ENCODE measurements at places on chromosomes 5 and 9.
A peak's percentile ranks its signal among the peaks of the same experiment; 100 is the strongest.

GRCh38 chr5:54457094-54457862, 1.8 kb downstream of the HSPB3 start:
- no peak for DNase-seq

- no peak for DNase-seq
Measured at GRCh38 chr5:71939452-71940230, 167.6 kb upstream of the MAP1B start.

DNA sequence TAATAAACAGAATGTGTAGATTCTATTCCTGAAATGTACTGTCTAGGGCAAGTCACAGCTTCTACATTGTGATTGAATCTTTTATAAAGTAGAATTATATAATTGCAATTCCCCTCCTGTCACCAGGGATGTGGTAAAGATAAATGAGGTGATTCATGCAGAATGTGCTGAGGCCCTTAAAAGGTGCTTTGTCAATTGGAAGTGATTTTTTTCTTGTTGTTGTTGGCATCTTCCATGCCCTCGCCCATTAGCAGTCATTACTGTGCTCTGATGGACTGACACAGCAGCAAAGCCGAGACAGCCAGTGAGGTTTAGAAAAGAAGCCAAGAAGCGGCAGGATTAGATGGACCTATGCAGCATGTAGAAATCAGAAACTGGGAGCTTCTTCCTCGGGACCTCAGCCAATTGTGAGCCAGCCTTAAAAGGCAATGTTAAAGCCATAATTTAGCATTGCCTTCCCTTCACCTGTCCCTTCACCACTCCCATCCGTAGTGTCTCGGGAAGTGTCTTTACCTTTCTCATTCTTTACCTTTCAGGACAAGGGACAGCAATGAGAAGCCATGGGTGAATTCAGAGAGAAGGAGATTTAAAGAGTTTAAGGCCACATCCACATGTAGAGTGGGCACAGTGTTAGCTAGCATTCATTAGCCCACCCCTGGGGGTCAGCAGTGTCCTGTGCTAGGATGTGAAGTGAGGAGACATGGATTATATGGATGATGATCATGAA, 257.8 kb downstream of the PLK2 start:
- no peak for DNase-seq

DNA sequence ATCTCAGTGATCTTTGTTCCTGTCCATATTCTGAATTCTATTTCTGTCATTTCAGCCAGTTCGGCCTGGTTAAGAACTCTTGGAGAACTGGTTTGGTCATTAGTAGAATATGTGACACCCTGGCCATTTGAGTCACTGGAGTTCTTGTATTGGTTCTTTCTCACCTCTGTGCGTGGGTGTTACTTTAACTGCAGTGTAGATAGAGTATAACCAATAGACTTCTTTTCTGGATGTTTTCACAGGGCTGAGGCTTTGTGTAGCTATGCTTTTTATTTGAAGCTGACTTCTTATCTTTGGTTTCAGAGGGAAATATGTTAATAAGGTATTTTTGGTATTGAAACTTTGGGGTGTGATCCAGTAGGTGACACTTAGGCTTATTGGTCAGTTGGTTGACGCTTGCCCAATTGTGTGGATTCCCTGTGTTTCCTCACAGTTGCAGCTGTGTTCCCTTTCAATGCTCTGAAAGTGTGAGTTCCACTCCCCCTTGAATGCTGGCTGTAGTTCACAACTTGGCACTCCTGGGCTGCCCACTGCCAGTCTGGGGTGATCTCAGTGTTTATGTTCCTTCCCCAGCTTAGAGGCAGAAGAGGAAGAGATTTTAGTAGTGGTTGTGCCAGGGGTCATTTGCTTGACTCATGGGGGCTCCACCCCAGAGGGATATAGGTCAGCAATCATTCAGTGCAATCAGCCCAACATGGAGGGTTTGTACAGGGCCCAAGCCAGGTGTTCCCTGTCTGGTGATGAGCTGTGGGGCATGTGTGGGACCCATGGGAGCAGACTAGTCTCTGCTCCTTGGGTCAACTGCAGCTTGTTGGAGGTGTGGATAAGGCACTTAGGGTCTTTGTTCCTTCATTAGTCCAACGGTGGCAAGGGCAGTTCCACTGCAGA, 34.9 kb upstream of the TEK start:
- no peak for DNase-seq

DNA sequence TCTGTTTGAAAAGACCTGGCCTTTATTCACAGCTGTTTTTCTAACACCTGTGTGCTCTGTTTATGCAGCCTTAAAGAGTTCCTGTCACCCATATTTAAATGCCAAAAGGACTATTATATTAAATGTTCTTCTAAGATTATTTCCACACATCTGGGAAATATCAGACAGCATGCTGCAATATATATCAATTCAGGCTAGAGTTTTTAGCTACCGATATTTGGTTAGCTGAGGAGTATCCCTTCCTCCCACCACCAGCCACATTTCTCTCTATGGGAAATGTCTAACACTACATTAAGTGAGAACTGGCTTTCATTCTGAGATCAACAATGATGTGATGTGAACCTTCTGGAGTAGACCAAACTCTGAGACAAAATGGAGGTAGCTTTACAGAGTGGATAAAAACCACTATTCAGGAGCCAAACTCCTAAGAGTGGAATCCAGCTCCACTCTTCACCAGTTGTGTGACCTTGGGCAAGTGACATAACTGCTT, 509.2 kb downstream of the ZNF608 start:
- no peak for DNase-seq

GRCh38 chr9:127991757-127992274, 11.0 kb upstream of the EEIG1 start:
- DNase-seq, result no peak

DNA sequence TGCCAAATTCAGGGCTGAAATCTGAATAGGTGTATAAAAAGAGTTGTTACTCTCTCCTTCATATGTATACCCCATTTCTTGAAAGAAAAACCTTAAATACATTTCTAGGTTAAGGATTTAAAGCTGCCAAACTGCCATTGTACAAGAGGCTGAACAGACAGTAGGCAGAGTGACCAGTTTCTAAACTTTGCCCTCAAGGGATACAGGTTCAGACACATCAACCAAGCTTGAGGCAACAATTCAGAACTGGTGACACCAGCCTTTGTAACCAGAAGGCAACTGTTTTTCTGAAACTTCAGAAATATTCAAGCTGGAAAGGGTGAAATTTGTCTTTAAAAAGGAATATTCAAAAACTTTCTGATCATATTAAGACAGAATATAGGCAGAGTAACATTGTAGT, 47.5 kb downstream of the FAM114A2 start:
- DNase-seq, result no peak

DNA sequence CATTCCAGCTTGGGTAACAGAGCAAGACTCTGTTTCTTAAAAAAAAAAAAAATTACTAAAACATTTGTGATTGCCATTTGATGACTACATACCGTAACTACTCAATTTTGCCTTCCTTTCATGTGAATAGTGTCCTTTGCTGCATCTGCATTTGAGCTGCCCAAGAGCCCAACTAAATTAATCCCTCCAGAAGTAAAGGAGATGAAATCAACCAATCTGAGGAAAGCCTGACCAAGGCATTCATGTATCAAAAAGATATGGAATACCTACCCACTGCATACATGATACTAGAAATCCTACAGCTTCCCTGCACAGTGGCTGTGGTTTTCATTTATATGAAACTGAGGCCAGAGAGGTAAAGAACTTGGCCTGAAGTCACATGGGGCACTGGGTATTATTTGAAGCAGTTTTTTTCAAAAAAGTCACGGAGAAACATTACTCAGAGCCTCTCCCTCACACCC, 177.5 kb downstream of the AOPEP start:
- no peak for DNase-seq

GRCh38 chr9:32965999-32966722, 35.3 kb downstream of the APTX start:
- DNase-seq, result no peak

DNA sequence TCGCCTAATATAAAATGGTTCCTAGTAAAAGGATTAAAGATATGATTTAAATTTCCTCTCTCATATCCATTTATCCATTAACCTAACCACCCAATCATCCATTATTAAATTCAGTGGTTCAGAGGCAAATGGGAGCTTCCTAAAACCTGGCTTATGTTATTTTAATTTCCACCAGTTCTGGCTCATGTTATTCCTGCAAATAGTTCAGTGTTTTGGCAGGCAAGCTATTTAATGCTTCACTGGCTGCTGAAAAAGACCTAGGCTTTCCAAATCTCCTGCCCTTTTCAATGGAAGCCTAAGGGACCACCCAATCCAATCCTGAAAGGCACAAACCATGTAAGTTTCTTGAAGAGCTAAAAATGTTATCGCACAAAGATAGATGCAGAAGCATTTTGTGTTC, 52.3 kb downstream of the POC5 start:
- no peak for DNase-seq

GRCh38 chr5:143431789-143432188, 28.3 kb upstream of the NR3C1 start:
- no peak for DNase-seq

- peak; percentile 91 for DNase-seq
Measured at GRCh38 chr9:126636983-126637798, 23.5 kb downstream of the LMX1B start.

GRCh38 chr5:167939686-167940085, 351.8 kb upstream of the WWC1 start:
- DNase-seq, result no peak

- no peak for DNase-seq
Measured at GRCh38 chr9:99905833-99906402, 536 bp upstream of the STX17 start.

- no peak for DNase-seq
Measured at GRCh38 chr5:142918959-142919635, 148.9 kb downstream of the ARHGAP26 start.

Measured in CD8-positive, alpha-beta T cell (primary cell).